ENCODE measurements at places on chromosomes 1 and 21.

- peak; percentile 42 for DNase-seq
Measured at GRCh38 chr1:32066489-32066873, 6.3 kb upstream of the TMEM39B start.

DNA sequence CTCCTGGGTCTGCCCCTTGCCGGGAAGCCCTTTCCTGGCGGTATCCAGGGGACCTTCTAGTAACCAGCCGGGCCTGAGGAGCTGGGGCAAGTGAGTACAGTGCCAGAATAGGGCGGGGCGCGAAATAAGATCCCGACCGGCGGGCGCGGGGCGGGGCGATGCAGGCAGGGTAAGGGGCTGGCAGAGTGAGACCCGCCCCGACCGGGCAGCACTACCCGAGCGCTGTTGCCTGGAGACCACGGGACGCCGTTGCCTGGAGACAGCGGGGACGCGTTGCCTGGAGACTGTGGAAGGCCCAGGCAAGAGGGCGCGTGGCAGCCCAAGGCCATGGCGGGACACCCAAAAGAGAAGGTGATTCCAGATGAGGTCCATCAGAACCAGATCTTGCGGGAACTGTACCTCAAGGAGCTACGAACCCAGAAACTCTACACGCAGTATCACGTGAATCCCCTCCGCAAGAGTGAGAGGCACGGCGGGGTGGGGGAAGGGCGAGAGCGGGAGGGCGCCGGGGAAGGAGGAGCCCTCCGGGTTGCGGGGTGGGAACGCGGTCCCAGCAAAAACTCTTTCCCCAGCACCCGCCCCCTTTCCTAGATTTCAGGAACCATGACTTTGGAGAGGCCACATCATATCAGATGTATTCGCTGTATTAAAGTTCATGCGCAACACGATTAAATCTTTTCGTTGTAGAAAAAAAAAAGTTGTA is 24.3 kb downstream of the EBNA1BP2 start:
- DNase-seq, result peak; percentile 2

GRCh38 chr21:33402001-33402979 is 923 bp upstream of the IFNGR2 start:
- peak; percentile 36 for DNase-seq

GRCh38 chr1:221437926-221438325 is 304.0 kb downstream of the DUSP10 start:
- no peak for DNase-seq

DNA sequence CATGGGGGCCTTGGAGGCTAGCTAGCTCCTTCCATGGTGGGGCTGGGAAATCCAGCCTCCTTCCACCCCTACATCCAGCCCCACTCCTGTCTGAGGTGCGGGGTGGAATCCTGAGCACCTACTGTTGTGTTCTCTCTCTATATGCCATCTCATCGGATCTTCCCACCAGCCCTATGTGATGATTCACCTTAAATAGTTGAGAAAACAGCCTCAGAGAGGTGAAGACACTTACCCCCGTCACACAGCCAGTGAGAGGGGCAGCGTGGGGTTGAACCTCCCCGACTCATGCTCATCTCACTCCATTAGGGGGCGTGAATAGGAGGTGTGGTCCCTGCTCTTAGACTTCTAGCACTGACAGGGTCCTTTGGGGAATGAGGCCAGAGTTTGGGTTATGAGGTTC is 31.0 kb upstream of the ACTL8 start:
- DNase-seq, result no peak

- DNase-seq, result no peak
Measured at GRCh38 chr1:234256359-234256758, 116.9 kb upstream of the COA6 start.

- DNase-seq, result no peak
Measured at GRCh38 chr1:15308135-15308534, 61.1 kb downstream of the FHAD1 start.

- no peak for DNase-seq
Measured at GRCh38 chr1:208333676-208334075, 89.5 kb upstream of the PLXNA2 start.

- DNase-seq, result no peak
Measured at GRCh38 chr1:50426108-50426700, 3.0 kb upstream of the DMRTA2 start.

DNA sequence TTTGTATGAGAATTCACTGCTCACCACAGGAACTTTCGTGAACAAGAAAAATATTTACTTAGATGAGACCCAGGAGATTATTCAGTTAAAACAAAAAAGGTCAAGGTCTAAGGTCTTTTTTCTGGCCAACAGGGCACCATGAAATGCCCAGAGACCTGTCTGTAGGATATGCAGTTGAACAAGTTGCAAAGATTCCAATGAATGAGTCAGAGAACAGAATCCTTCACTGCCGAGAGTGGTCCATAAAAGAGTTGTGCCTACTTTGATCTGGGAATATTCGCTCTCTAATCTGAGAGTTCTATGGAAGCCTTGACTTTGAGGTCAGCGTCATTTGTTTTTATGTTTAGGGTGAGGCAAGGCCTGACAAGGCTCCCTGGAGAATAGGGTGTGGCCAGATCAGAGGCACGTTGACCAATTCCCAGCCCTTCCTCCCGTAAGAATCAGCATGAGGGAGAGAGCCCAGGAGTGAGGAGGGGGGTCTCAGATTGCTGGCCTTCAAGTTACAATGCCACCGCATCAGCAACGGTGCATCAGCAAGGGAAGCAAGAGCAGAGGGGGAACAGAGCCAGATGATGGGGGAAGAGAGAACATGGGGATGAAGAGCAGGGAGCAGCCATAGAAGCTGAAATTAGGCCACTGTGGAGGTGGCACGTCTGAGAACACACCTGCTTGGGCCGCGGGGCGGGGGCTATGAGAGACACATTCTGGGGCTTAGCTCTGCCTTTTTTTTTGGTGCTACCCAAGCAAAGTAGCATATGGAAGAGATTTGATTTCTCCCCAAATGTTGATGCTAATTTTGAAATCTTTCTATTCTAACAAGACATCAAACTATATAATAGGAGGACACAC is 206.4 kb upstream of the RAB4A start:
- no peak for DNase-seq

DNA sequence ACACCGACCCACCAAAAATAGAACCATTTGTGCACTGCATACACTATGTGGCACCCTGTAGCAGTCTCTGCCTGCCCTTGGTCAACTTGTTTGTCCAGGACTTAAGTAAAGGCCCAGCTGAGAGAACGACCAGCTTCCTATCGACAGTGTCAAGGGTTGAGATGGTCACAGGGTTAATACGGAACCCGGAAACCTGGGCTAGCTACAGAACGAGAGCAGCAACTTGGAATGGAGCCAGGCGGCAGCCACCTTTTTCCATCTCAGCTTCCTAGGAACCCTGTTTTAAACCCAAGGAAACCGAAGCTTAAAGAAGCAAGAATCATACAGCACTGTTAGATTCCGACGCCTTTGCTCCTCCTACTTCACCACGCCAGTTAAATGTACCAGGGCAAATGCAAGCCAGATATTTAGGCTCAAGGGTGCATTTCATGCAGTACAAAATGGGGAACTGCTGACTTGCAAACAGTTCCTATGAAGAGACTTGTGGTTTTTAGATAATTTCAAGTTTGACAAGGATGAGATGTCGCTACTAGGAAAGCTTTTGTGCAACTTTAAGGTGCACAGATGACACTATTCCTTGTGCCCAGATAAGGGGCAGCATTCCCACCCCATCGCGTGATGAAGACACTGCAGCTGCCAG is 35.5 kb downstream of the SLC66A1 start:
- no peak for DNase-seq

DNA sequence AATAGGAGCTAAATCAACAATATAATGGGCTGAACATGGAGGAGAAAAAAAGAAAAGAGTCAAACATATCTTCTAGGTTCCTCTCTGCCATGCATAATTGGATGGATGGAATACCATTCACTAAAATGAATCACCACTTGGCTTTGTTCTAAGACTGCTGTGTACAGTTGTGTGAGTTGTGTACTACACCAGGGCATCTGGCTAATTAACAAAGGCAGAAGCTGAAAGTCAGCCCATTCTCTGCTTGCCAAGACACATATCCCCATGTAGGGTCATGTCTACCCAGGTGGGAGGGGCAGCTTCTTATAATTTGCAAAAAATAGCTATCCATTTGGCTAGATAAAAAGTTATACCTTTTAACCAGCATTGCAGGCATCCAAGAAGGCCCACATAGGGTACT is 21.0 kb downstream of the JUN start:
- DNase-seq, result no peak

DNA sequence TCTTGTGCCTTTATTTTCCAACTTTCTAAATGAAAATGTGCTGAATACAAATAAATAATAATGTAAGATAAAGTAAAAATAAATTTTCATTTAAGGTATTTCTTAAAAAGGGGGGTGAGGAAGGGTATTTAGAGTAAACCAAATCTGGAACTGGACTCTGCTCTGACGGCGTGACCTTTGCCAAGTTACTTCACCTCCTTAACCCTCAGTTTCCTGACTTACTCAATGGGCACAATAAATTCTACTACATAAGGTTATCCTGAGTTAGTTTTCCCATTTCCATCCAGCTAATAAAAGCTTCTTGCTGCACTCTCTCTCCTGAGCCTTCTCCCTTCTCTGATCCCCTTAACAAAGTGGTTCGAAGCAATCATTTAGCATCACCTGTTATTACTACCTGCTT is 93.9 kb downstream of the NID1 start:
- no peak for DNase-seq

DNA sequence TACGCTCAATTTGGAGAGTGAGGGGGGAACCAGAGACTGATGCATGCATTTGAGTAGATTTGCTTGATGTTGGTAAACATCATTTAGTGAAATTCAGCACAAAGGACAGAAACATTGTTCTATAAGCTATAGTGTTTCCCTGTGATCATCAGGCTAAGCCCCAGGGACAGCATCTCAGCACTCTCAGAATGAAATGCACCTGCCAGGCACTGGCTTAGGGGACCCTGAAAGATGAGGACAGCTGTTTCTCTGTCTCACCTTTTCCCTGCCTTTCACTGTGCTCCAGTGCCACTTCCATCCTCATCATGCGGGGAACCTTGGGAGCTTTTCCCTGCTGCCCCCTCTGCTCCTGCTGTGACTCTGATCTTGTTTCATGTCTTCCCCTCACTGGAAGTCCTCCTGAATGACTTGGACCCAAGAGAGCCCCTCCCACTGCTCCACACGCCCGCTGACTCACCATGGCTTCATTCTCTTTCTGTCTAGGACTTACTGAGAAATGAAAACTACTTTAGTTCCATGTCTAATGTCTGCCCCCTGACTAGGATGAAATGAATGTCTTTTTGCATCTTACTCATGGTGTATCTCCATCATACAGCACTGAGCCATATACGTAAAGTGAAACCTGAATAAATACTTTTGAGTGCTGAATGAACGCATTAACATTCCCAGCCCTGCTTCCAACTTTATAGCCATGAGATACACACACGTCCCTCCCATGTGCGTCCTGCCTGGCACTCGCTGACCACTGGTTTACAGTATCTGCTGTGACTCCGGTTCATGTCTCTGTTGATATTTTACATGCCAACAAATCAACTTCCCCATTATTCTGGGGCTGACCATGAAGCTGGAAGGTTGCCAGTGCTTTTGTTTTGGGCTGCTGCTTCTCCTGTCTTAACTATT is 182.0 kb downstream of the PCP4 start:
- DNase-seq, result no peak

GRCh38 chr1:58570817-58571216 is 6.2 kb downstream of the TACSTD2 start:
- no peak for DNase-seq

GRCh38 chr1:59556398-59556797 is 258.4 kb upstream of the HOOK1 start:
- no peak for DNase-seq

DNA sequence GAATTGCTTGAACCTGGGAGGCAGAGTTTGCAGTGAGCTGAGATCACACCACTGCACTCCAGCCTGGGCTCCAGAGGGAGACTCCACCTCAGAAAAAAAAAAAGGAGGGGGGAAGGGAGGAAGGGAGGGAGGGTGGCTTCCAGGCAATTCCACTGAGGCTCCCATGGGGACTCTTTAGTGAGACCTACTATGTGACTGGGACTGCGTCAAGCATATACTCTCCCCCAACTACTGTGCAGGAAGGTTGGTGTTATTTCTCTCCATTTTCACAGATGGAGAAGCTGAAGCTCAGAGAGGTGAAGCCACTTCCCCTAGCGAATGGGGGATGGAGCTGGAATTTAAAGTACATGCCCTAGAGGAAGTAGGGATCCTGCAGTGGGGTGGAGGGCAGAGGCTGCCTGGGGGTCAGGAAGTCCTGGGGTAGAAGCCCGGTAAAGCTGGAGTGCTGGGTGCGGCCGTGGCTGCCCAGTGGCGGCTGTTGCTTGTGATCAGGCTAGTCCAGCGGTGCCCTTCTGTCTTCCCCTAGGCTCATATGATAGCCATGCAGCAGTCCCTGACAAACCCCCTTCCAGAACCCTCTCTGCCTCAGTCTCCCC is 40.3 kb downstream of the RAP1GAP start:
- DNase-seq, result no peak
